ENCODE measurements at places on chromosomes 1 and 21.

DNA sequence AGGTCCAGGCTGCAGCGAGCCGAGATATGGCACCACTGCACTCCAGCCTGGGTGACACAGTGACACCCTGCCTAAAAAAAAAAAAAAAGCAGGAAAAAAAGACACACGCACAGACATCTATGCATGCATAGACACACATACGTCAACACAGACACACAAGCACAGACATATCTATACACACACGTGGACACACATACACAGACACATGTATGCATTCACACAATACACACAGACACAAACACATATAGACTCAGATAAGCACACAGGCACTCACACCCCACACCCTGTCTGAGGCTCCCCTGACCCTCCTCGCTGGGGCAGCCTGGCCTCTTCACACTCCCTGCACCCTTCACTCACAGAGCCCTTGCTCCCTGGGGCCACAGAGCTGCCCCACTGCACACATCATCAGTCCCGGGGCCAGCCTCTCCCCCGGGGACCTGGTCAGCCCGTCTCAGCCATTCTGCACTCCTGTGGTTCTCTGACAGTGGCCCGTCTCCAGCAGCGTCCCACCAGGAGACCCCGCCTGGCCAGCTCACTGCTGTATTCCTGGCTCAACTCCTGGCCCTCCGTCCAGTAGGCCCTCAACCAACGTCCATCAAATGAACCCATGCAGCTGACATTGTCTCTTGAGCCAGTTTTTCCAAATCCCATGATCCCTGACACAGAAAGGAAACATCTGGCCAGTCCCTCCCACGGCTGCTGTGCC lies 4.6 kb upstream of the PRKCZ start:
- peak; percentile 8 for DNase-seq

GRCh38 chr1:221644663-221645258 lies 97.1 kb downstream of the DUSP10 start:
- no peak for DNase-seq

DNA sequence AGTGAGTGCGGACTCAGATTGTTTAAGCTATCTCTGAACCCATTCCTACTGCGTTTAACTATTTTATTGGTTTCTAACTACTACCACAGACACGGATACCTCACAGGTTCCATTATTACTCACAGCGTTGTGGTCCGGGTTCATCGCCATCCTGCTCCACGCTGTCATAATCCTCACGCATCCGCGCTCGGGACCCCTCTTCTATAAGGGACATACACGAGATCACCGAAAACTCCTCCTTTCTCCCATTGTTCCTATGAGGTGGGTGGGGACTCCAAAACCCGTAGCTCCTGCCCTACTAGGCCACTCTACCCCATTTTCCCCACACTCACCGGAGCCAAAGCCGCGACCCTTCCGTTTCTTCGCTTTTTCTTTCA lies 610 bp downstream of the RBM8A start:
- no peak for DNase-seq

- DNase-seq, result no peak
These were observed 103.0 kb downstream of the ZSCAN20 start for GRCh38 chr1:33575324-33575879.

DNA sequence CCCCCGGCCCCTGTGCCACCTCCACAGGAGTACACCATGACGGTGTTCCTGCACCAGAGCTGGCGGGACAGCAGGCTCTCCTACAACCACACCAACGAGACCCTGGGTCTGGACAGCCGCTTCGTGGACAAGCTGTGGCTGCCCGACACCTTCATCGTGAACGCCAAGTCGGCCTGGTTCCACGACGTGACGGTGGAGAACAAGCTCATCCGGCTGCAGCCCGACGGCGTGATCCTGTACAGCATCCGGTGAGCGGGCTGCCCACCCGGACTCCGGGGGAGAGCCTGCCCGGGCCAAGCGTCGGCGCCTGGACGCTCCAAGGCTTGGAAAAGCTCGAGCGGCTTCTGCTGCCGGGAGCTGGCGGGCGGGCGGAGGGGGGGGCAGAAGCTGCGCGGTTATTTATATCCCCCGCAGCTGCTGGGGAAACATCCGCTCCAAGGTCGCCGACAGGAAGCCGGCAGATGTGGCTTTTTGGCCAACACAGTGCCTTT lies 6.4 kb downstream of the GABRD start:
- no peak for DNase-seq

DNA sequence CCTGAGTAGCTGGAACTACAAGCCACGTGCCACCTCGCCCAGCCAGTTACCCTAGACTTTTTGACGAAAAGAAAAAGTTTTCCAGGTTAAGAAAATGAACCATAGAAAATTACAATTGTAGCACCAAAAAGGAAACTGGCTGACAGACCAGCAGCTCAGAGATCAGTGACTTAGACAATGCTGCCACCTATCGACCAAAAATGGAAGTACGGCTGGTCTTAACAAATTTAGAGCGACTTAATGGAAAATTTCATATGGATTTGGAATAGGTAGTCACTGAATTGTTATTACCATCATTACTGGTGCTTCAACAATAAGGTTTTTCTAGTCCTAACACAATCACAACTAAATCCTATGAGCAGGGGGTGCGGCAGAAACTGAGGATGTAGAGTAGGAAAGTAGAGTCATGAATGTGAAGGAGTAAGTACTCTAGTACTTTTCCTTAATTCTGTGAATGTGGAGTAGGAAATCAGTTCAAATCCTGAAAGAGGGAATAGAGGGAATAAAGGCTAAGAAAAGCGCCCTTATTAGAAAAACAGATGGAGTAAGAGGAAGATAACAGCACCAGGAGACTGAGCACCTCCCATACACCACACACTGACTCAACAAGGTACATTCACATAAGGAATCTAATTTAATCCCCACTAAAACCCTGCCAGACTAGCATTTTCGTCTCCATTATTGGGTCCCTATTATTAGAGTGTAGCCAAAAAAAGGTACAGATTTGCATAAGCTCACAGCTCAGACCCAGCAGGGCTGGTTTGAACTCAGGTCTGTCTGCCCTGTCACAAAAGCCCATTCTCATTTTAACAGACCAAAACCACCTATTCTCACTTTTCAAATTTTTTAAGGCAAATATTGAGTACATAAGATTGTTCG lies 37.9 kb upstream of the MGST3 start:
- peak; percentile 90 for DNase-seq

DNA sequence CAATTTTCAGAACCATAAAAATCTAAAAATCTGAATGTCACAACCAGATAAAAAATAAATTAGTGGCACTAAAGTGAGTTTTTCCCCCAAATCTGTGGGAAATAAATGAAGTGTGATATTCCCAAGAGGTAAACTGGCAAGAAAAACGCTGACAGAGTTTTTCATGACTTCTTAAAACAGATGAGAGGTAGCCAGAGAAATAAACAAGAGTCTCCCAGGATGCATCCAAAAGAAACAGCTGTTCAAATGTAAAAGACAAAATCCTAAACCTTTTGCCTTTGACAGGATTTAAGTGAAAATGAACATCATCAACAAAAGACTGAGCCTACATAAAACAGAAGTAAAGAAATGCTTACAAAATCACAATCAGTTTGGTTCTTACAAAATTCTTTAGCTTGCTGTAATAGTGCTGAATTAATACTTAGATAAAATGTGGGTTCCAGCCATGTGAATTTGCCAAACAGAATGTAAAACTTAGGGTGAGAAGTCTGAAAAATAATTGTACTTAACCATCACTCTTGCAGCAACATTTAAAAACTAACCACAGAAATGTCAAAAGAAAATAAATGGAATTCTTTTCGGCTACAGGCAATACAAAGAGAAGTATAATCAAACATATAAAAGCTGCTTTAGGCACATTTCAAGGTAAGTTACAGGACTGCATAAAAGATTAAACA lies 133.6 kb downstream of the EIF4G3 start:
- DNase-seq, result peak; percentile 87

GRCh38 chr1:107003972-107004371 lies 52.5 kb upstream of the PRMT6 start:
- no peak for DNase-seq

DNA sequence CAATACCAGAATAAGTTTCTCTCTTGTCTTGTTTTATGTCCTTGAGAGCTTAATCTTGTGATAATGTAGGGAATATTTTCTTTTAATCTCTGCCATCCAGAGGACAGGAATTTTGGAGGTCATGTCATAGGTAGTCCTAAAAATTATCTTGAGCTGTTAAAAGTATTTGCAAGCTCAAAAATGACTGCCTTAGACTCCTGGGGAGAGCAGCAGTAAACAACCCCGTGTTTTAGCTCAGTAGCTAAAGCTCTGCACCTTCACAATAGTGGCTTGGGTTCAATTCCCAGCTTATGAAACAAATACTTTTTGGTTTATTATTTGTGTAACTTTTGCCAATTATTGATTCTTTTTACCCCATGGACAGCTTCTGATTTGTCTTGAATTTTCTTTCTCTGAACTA lies 99.4 kb upstream of the OLFM3 start:
- no peak for DNase-seq

DNA sequence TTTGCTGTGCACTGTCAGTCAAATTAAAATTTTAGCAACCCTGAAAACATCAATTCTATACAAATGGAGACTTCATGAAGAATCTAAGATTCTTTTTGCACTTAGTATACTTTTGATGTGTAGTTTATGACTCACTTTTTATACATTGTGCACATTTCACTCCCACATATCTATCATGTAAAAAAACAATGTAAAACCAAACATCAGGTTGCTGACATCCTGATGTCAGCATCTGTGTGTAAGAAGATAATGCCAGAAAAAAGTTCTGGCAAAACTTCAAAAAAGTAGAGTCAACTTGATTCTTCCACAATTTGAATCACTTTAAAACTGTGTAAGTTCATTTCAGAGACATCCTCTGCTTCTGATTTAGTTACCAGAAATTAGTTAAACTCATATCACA lies 115.7 kb downstream of the CENPF start:
- DNase-seq, result peak; percentile 51

DNA sequence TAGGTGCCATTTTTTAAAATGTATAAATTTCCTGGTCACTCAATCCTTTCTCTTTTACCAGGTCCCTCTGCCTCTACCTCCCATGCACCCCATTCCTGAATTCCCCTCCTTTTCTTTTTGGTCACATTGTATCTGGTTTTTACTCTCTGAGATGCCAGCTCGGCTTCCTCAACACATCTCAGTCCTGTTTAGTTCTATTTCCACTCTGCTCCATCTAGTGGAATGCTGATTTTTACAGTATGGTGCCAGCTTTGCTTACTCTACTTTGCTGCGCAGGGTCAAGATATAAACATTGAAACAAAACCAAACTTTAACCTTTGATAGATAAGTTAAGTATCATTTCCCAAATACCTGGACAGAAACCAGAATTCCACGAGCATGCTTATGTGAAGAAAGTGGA lies 96.0 kb downstream of the ESRRG start:
- peak; percentile 1 for DNase-seq

DNA sequence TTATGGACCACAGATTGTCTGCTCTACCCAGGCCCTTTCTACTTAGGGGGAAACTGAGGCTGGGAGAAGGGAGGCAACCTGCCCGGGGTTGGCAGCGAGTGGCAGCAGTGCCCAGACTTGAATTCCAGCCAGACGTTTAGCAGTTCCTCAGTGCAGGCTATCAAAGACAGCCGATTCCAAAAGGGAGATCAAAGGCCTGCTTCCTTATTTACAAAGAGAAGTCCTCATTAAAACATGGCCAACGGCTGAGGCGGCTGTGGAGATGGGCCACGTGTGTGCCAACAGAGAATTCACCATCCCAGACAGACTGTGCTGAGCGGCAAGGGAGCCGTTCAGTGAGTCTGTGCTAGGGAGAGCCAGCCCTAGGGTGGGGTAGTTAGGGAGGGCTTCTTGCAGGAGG lies 27.7 kb downstream of the C1QB start:
- no peak for DNase-seq

DNA sequence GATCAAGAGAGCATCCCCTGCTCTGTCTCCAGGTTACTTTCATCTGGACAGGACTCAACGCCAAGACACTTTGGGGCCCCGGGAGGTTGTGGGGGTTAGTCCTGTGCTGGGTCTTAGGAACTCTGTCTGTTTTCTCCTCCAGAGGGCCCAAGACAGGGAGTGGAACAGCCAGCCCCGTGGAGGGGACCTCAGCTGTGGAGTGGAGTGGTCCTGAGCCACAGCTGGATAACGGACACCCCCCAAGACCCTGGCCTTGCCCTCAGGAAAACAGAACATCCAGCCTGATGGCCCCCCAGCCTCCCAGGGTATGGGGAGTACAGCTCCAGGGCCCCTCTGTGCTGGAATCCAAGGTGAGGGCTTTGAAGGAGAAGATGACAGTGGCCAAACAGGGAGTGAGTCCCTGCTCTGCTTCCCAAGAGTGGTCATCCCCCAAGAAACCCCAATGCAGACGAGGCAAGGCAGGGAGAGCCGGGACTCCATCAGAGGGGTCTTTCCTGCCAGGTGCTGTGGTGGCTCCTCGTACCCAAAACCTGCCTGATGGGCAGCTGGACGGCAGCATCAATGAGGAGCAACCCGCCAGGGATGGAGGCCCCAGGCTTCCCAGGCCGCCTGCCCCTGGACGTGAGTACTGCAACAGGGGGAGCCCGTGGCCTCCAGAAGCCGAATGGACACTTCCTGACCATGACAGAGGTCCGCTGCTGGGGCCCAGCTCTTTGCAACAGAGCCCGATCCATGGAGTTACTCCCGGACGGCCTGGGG lies 3.5 kb downstream of the KIAA1614 start:
- DNase-seq, result no peak

DNA sequence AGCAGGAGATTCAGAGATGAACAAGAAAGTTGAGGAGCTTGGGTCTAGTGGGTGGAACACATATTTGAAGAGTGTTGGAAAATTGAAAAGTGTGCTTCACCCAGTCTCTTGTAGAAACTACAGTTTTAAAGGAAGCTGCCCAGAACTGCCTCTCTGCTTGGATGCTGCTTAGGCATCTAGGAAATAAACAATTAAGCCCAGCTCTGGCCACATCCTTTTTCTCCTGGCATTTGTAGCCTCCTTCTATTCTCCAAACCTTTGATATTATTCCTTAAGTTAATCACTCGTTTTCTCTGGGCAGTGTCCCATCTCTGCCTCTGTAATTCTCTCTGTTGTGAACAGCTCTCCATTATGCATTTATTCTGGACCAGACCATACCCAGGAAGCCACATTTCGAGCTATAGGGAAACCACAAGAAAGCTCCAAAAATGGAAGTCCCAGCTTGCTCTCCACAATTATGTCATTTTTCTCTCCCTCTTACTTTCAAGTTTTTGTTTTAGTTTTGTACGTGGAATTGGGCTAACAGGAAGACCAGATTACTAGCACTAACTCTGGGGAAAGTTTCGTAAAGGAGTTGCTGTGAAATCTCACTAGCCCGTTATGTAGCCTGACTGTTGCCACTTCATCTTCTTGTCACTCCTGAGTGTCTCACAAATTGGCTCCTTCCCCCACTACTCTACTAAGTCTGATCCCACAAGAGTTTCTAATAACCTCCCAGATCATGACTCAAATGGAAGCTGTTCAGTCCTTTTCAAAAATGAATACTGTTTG lies 102.2 kb downstream of the NTMT2 start:
- no peak for DNase-seq

Data from choroid plexus epithelial cell (primary cell).